ENCODE measurements at places on chromosomes 7 and 10.

- no peak for DNase-seq
Observed at GRCh38 chr10:23864631-23865147, 344.2 kb upstream of the KIAA1217 start.

- DNase-seq: peak; percentile 5
Observed at GRCh38 chr10:86164960-86165630, 201.5 kb downstream of the GRID1 start.

DNA sequence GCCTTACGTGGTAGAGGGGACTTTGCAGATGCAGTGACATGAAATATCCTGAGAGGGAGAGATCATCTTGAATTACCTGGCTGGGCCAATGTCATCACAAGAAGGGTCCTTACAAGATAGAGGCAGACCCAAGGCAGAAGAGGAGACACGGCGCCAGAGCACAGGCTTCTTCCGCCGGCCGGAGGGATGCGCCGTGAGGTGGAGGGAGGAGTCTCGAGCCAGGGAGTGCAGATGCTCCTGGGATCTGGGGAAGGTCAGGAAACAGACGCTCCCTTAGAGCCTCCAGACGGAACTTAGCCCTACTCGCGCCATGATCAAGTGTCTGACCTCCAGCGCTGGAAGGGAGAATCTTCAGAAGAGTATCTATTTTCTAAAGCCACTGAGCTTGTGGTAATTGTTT is 304.8 kb downstream of the GLRX3 start:
- DNase-seq: no peak

- DNase-seq: no peak
Observed at GRCh38 chr7:54687462-54688212, 71.4 kb downstream of the SEC61G start.

DNA sequence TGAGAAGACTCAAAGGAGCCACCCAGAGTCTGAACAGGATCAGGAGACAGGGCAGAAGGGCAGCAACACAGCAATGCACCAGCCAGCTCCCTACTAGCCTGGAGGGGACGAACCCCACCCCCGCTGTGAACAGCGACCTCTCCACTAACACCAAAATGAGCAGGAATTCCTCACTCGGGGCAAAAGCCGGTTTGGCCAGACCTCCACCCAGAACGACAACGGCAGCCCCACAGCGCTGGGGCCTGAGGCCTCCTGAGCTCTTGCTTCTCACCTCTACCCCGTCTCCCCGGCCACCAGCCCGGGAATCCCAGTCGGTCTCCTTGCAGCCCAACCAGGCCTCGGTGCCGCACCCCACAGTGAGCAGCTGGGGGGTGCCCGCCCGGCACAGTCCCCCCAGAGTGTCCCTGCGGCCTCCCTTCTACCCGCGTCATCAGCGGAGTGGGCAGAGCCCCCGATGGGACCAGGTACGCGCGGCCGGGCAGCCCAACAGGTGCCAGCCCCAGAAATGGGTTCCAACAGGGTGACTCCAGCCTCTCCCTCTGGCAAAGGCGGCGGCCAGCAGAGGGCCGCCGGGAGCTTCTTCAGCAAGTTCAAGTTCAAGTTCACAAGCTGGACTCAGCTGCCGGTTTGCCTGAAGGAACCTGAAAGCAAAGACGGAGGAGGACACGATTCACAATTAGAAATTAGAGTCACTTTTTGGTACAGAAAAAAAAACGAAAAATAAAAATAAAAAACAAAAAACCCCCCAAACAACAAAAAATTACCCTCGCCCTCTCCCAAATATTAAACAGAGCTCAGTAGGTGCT is 129.0 kb downstream of the MARCHF5 start:
- peak; percentile 34 for DNase-seq

Measured in activated T-cell treated with anti-CD3 and anti-CD28 coated beads, Interleukin-2, amount 50 U/mL, for 24 hours (primary cell).